ENCODE measurements at places on chromosomes 4 and X.

GRCh38 chr4:111046811-111047210, 423.9 kb upstream of the PITX2 start:
- DNase-seq = no peak

DNA sequence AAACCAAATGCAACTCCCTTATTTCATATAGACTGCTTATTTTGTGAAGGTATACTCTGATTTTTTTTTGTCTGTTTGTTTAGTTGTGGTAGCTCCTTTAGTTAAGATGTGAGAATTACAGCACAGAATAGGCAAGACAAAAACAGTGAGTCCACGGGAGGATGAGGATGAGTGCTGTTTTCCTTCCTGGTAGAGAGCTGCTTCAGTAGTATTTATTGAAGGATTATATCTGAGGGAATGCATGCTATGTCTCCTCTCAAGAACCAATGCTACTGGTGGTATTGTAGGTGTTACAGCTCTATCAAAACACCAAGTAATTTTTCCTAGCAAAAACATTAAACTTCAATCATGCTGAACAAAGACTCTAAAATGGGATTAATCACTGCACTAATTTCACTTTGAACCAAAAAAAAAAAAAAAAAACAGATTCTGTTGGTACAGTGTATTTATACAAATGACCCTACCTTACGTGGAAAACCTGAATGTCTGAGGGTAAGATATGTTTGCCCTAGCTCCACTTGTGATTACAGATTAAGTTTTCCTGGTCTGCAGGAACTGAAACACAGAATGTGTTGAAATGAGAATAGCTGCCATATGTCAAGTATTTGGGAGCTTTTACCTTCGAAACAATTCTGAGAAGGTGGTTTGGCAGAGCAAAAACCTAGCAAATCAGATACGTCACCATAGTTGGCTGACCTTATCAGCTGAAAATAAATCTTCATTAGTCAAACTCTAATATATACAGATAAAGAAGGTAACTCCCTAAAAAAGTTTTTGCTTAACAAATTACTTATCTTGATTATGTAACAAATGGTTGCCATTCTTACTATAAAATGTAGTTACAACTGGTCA, 40.3 kb downstream of the PPP3CA start:
- DNase-seq = no peak

DNA sequence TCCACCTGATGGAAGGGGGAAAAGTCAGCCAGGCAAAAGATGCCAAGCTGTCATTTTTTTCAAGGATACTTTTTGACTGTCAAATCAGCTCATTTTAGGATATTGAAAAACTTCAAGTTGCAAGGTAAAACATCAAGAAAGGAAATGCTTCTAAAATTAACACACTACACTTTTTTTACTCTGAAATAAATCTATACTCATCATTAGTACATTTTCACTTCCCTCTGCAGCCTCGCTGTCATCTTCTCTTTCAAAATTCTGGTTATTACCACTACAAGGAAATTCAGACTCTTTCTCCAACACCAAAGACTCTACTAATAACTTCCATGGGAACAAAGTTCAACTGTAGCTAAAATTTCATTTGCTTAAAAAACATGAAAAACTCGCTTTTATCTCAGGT, 41.6 kb downstream of the APBB2 start:
- DNase-seq = no peak

GRCh38 chr4:70712604-70713452, 8.9 kb upstream of the RUFY3 start:
- no peak for DNase-seq

DNA sequence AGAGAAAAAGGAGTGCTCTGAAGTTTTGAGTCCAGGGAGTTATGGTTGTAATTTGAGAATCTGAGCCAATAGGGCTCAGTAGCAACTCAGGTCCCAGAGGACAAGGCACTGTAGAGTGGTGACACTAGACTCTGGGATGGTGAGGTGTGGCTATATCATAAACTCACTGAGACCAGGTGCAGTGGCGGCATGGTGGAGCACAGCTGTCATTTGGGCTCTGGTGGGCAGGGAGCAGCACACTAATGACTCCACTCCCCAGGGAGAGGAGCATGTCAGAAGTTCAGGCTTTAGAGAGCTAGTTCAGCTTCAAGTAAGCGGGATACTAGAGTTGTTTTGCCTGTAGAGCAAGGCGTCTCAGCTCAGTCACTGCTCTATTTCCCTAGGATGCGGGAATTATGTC, 165.4 kb upstream of the USP38 start:
- no peak for DNase-seq

- DNase-seq = no peak
These were observed 543 bp downstream of the NFXL1 start for GRCh38 chr4:47913861-47914219.

GRCh38 chr4:16685536-16685935, 212.9 kb downstream of the LDB2 start:
- no peak for DNase-seq

DNA sequence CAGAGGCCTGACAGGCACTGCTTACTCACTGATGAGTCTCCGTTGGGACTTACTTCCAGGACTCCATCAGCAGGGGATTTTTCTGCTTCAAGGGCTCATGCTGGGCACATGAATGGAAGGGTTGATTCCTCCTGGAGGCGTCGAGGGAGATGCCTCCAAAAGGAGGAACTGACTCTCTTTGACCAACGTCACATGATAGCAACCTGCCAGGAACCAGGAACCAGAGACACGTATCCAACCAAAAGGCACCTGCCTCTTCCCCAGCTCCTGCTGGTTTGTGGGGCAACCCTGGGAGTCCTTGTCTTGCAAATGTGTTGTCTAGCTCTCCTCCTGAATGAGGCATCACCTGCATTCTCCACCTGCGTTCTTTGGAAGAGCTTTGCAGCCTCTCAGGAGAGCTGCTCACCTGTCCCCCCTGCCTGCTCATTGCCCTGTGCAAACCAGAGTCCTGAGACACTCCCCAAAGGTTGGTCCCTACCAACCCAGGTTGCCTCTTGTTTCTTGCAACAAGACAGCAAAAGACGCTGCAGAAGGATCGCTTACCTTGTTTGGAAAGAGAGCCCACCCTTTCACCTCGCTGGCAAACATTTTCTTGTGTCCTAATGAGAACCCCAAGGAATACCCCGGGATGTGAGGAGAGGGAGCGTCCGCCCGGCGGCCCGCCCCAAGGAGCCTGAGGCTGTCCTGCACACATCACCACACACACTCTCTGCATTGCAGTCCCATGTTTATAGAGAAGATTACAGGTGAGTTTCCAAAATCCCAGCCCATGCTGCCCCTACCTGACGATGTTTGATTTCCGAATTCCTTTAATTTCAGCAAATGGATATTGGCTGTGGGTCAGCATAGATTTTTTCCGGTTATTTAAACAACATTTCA, 30.5 kb upstream of the SHOX start:
- DNase-seq = no peak

DNA sequence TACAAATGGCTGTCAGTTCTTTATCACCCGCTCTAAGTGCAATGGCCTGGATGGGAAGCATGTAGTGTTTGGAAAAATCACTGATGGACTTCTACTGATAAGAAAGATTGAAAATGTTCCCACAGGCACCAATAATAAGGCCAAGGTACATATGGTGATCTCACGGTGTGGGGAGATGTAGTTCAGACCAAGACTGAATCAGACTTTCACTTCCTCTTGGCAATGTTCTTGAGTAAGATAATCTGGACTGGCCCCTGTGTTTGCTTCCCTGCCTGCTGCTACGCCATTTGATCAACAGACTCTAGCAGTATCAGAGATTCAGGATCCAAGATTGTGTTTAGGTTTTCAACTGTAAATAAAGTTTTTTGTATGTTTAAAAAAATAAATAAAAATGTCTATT, 682.2 kb upstream of the AMOT start:
- DNase-seq = no peak

DNA sequence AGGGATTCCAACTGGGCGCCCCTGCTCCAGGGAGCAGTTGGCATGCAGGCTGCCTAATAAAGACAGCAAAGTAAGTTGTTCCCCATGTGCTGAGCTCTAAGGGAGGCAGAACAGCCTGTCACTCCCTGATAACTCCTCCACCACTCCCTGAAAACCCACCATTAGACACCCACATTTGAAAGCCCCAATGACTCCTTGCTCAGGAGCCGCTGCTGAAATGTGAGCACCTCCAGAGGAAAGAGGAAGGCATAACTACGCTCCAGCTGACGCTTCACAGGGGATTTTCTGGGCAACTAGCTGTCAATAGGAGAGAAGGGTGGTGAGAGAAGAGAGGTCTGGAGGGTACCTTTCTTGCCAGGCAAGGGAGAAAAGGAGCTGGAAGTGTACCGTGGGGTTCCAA, 62.5 kb downstream of the NPY1R start:
- no peak for DNase-seq

DNA sequence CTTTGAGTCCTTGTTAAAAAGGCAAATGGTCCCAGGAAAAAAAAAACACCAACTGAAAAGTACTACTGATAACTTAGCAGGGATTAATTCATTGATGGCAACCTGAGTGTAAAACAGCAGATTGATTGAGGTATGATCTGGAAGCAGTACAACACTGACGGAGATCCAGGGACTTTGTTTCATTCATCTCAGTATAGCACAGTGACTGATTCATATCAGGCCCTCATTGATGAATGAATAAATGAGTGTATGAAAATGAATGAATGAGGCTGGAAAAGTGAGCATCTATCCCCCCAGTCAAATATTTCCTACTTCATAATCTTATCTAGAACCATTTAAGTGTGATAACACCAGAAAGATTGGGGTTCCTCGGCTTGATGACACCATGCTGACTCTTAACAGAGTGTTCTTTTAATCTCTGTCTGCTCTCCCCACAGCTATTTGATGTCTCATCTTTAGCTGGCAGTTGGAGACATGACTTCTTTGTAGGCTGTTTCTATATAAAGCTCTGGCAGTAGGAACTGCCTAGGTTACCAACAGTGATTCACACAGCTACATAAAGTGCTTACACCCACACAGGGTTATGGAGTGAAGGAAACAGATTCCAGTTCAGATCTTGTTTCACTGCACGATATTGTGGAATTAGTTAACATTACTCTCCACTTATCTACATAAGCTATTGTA, 18.6 kb upstream of the RNF128 start:
- DNase-seq = peak; percentile 63

- DNase-seq = no peak
These were observed 446.8 kb downstream of the TRAM1L1 start for GRCh38 chr4:116638592-116638991.

GRCh38 chrX:74451450-74452198, 30.3 kb downstream of the SLC16A2 start:
- no peak for DNase-seq

- DNase-seq = no peak
These were observed 1.5 kb upstream of the ADAD1 start for GRCh38 chr4:122377352-122377751.

DNA sequence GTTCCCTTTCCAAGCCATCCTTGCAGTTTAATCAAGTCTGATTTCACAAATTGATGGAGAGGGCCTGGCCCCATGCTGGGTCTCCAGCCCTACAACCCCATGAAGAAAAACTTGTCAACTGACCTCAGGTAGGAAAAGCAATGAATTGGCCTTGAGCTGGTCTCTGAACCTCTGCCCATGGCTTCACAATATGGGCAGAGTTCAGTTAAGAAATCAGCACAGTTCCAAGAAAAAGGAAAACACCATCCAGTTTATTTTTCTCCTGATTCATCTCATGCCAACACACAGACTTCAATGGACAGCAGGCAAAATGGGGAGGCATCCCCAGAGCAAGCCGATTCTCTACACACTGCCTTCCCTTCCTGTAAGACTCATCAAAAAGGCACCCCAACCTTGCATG, 3.3 kb downstream of the RIPPLY1 start:
- no peak for DNase-seq

- DNase-seq = peak; percentile 20
These were observed 69.8 kb upstream of the FAT4 start for GRCh38 chr4:125244848-125245450.
